ENCODE measurements at places on chromosomes 11 and 22.

DNA sequence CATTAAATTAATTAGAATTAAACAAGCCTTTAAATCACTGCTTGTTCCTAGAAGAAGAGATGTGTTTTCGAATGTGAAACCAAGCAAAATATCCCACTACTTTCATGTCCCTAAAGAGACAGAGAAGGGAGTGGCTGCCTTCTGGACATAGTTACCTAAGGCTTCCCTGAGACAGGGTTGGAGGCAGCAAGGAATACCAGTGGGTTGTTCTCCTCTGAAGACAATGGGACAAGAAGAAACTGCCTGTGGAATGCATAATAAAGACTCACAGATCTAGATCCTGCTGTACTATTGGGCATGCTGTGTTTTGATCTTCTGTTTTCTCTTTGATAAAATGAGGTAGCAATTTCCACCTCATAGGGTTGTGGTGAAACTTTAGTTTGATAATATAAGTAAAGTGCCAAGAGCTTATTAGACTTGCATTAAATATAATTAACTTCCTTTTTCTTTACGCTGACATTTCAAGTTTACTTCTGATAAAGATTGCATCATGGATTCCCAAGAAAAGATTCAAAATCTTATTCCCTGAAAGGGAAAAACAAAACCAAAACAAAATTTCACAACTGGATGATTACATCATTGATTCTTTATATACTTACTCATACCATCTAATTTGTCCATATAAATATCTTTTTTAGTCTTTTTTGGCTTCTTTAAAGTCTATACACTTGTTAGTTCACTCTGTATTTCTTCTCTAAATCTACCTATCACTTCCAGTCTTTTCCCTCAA, 621.3 kb downstream of the ETS1 start:
- no peak for DNase-seq

DNA sequence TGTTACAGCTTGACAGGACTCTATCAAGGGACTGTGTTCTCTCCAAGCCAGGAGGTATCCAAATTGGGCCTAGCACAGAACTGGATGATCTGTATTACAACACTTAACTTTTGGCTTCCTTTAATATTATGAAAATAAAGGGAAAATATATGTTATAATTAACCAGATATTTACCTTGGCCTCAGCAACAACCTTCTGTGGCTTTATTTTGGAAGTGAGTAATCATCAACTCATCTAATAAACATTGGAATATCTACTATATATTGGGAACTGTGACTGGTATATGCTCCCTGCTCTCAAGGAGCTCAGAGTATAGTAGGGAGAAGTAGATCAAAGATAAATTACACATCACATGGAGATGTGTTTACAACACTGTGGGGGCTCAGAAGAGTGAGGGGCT, 352.2 kb downstream of the METTL15 start:
- DNase-seq, result no peak

DNA sequence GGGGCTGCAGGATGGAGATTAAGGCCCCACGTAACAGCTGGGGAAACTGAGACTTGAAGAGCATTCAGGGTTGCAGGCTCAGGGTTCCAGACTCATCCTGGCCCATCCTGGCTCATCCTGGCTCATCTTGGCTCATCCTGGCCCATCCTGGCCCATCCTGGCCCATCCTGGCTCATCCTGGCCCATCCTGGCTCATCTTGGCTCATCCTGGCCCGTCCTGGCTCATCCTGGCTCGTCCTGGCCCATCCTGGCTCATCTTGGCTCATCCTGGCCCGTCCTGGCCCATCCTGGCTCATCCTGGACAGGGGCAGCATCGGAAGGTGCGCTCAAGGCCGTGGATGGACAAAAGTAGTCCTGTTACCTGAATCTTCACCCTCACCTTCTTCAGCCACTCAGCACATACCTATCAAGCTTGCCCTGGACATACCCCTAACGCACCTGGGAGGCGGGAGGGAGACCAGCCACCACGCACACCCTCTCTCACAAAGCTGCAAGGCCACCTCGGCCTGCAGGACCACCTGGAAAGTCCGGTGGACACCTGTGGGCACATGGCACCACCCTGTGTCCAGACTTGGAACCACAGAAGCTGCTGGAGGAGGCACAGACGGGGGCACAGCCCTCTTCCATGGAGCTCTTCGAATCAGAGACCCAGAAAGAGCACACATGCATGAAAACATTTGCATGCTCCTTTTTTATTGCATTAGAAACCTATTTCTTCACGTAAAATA, 20.3 kb upstream of the NLRP6 start:
- DNase-seq, result no peak

DNA sequence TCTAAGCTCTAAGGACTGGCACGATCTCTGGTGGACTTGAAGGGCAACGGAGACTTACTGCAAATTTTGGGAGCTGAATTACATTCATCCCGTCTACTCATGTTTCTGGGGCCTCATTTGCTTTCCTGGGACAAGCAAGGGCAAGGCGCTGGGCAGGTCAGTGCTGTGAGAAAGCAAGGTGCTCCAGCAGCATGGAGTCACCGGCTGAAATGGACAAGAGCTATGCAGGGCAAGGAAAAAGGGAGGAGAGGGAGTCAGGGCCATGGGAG, 25.6 kb downstream of the FLI1 start:
- DNase-seq, result no peak

DNA sequence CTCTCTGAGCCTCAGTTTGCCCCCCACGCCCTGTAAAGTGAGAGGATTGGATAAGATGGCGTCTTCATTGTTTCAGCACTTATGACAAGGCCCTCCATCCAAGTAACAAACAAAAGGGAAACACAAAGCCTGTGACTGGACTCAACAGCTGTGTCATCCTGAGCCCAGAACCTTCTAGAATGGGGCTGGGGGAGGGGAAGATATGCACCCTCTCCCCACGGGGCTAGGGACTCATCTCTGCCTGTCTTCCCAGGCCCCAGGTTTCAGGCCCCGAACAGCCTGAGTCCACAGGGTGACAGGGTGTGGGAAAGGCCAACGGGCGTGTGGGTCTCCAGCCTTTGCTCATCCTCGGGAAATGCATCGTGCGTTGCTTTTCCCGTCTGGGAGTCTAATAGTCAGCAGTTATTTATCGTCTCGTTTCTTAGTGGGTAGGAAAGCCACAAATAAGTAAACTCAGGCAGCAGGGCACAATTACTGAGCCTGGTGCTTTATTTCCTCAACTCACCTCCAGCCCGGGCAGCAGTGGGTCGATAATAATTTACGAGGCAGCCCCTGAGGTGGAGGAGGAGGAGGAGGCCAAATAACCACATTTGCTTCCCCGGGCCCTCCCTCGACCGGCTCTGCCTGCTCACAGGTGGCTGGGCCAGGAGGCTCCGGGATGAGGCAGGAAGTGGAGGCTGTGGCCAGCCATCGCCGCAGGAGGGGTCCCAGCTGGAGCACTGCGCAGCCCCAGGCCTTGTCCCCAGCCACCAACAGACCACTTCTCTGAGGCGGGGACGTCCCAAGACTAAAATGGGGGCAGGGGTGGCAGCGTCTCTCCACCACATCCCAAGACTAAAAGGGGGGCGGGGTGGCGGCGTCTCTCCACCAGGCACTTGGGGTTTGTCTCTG, 54.4 kb downstream of the FLRT1 start:
- no peak for DNase-seq

DNA sequence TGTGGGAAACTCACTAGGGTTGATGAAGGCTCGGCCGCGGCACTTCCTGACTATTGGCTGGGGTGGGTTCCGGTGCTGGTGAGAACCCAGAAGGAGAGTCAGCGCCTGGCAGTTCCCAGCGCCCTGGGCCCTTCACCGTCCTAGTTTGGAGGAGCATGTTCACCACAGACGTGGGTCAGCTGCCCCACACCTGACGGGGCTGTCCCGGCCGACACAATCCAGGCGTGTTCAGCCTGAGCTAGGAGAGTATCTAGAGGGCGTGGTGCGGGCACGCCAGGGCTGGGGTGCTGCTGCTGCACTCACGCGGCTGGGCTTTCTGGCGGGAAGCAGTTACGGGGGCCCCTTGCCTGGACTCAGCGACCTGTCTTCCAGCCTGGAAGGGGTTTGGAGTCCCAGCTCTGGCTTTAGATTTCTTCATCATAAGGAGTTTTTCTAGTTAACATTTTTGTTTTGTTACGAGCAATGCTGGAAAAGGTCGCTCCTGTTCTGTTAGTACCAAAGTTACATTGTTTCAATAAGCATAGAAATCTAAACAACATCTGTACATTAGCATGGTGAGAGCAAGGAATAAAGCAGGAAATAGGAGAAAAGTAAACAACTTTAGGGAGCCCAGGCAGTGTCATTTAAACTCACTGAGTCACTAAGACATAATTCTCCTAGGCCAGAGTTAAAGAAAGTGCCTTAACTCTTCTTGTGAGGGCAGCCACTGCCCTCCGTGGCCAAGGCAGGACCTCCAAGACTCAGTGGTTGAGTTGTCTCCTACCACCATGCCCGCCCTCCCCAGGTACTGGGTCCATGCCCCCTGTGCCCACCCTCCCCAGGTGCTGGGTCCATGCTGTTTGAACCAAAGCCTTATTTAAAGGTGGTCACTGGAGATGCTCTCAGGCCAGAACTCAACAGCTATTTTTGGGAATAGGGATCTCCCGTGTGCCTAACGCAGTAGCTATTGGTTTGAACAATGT, 12.1 kb upstream of the ADORA2A start:
- DNase-seq, result no peak

GRCh38 chr11:115498354-115498753, 5.9 kb downstream of the CADM1 start:
- no peak for DNase-seq

- no peak for DNase-seq
These were observed 62.5 kb downstream of the MACROD1 start for GRCh38 chr11:64103277-64103985.

GRCh38 chr11:9089636-9090035, 1.8 kb downstream of the SCUBE2 start:
- DNase-seq, result no peak

GRCh38 chr11:61162092-61162941, 1.1 kb upstream of the VPS37C start:
- peak; percentile 7 for DNase-seq

DNA sequence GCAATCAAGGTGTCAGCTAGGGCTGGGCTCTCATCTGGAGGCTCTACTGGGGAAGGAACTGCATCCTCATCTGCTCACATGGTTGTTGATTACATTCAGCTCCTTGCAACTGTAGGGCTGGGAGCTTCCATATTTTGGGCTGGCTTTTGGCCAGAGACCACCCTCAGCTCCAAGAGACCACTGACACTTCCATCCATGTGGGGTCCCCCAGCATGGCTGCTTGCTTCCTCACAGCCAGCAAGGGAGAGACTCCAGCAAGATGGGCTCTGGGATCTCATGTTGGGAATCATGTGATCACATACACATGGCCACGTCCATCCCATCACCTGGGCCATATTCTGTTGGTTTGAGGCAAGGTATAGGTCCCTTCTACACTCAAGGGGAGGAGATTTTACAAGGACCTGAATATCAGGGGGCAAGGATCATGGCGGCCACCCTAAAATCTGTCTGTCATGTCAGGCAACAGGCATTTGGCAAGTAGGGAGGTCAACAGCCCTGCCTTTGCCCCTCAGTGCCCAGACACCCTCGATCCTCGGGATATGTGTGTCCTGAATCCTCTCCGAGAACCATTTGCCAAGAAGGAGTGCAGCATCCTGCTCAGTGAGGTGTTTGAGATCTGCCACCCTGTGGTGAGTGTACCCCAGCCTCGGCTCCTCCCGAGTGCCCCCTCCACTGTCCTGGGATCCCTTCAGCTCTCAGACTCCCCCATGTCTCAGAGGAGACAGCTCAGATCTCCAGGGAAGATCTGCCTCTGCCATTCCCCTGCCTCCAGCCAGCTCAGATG, 48.7 kb downstream of the OTOG start:
- DNase-seq, result no peak

GRCh38 chr11:14148653-14149273, 186.2 kb downstream of the SPON1 start:
- DNase-seq, result no peak

- no peak for DNase-seq
These were observed 785 bp upstream of the EFCAB6 start for GRCh38 chr22:43812890-43813289.

DNA sequence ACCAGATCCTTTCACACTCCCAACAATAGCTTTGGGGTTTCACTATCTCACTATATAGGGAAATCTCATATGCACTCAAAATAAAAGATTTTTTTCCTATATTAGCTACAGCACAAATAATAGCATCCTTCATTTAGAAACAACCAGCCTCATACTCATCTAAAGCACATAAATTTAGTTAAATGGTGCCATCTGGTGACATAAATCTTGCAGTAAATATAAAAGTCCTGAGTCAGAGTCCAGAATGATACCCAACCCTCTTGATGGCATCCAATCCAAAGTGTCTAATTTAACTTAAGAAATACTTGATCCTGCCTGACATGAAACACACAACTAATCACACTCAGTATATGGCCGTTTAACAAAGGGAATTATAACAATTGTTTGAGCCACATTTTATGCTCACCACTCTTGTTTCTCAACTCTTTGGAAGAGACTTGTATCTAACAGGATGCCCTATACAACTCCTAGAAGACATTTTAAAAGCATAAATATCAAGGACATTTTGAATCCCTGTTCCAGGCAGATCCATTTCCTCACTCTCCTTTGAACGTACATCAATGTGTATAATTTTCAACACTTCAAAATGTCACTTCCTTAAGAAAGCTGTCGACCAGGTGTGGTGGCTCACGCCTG, 36.2 kb downstream of the DLG2 start:
- no peak for DNase-seq

DNA sequence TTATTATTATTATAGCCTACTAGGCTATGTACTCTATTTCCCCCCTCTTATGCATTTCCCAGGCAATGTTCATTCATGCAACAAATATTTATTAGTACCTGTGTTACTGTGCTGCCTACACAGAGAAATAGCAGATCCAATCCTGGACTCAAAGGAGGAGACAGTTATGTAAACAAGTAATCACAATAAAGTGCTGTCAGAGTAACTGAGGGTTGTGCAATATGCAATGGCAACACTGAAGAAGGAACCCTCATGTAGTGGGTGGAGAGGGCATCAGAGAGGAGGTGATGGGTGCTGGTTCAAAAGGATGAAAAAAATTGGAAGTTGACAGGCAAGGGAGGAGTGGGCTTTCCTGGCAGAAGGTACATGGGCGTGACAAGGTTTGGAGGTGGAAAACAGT, 886 bp upstream of the P4HA3 start:
- DNase-seq, result no peak

DNA sequence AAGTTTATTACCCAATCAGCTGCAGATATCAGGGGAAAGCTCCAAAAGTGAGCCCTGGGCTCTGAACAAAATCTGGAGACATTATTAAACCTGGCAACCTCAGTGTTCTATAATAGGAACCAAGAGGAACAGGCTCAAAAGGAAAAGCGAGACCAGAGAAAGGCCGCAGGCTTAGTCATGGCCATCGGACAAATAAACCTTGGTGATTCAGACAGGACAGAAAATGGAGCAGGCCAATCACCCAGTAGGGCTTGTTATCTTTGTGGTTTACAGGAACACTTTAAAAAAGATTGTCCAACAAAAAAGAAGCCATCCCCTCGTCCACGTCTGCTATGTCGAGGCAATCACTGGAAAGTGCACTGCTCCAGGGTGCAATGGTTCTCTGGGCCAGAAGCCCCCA, 7.7 kb upstream of the PANX1 start:
- no peak for DNase-seq

DNA sequence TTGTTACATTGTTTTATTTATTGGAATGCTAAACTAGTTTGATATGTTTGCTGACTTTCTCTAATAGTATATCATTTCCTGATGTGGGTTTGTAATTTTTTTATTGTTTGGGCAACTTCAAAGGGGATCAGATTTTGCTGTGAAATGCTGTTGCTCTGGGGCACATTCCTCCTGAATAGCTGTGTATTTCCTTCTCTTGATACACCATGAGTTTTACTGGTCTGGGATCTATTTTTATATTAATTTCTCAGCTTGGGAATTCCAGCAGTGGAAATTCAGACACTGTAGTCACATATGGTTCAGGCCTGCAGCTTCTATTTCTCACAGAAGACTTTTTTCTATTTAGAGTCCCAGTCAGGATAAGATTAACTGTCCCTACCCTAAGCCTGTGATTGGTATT, 58.9 kb downstream of the RPUSD4 start:
- DNase-seq, result no peak
